A673 (cell line): ENCODE measurements at places on chromosomes 2 and 18.

- no peak for DNase-seq
These were observed 56.2 kb downstream of the ITSN2 start for GRCh38 chr2:24304098-24304497.

GRCh38 chr2:115480741-115481140, 1038.3 kb downstream of the DPP10 start:
- DNase-seq: no peak

DNA sequence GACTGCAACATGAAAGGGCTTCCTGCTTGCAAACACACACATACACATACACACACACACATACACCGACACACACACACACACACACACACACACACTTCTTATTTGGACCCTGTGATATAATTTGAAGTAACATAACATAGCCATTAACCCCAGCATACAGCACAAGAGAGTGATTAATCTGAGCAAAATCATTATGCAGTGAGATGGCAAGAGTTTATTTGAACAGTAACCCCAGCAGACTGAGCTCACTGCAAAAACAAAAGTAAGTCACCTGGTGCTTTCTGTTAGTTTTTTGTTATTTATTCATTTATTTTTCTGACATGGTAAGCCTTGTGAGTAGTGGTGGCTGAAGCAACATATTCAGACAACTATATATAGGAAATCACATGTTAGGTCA, 93.7 kb downstream of the NOL4 start:
- no peak for DNase-seq

DNA sequence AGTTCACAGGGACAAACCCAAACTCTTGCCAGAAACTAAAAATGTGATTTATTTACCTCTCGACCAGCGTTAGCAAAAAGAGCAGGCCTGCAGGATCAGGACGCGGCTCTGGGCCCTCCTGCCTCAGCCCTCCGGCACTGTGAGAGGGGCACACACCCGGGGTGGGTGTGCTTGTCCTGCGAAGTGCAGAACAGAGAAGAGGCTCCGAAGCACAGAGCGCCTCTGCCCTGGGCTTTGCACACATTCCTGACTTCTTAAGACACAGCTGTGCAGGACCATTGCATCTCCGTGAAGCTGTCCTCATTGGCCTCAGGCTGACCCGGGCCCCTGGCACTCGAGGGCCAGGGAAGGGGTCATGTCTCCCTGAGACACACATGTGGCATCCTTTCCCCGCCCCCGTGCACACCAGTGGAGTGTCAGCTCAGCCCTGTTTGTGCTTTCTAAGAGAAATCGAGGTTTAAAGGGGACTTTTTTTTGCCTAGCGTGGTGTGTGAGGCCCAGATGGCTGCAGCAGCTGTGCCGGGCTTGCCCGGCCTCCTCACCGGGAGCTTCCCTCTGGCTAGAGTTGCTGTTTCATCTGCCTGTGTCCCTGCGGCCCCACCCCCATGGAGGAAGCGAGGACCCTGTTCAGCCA, 9.9 kb upstream of the NFATC1 start:
- DNase-seq: no peak

GRCh38 chr2:95029898-95030341, 4.4 kb downstream of the MAL start:
- DNase-seq: no peak

- no peak for DNase-seq
These were observed 52.5 kb upstream of the ID2 start for GRCh38 chr2:8629402-8629801.
